ENCODE measurements at places on chromosomes 12 and 14. TPM values are rescaled to one million over a fixed set of nuclear protein-coding genes. Genes with fewer than 3 reads are reported as not detected.

The PTPRR gene
- 0.77 TPM for polyA plus RNA-seq

The PROX2 gene
- polyA plus RNA-seq: not detected

The CCDC177 gene
- polyA plus RNA-seq: not detected

The TAS2R20 gene
- 0.64 TPM for polyA plus RNA-seq

The MPHOSPH9 gene
- polyA plus RNA-seq: 13.1 TPM

The C12orf54 gene
- not detected for polyA plus RNA-seq

The HOTAIR gene
- 11.4 TPM for polyA plus RNA-seq

The HOXC10 gene
- 13.9 TPM for polyA plus RNA-seq

The PIWIL1 gene
- not detected for polyA plus RNA-seq

The RAB15 gene
- 5.9 TPM for polyA plus RNA-seq

The SYNDIG1L gene
- polyA plus RNA-seq: not detected

The OASL gene
- 0.49 TPM for polyA plus RNA-seq

The TSHR gene
- polyA plus RNA-seq: not detected

The ATP23 gene
- 10.2 TPM for polyA plus RNA-seq

The ZNF641 gene
- polyA plus RNA-seq: 7.6 TPM

The B4GALNT1 gene
- polyA plus RNA-seq: 1.2 TPM

The CFAP54 gene
- 0.38 TPM for polyA plus RNA-seq

The IL31 gene
- not detected for polyA plus RNA-seq

The RHOJ gene
- 78.7 TPM for polyA plus RNA-seq

The TAS2R9 gene
- polyA plus RNA-seq: not detected

The RIC8B gene
- 8.3 TPM for polyA plus RNA-seq

The TMEM229B gene
- polyA plus RNA-seq: 0.25 TPM

The GRIN2B gene
- not detected for polyA plus RNA-seq

The BDKRB2 gene
- 21.3 TPM for polyA plus RNA-seq

The MIP gene
- 0.12 TPM for polyA plus RNA-seq

The IGF1 gene
- polyA plus RNA-seq: 2.4 TPM

The PRIMA1 gene
- not detected for polyA plus RNA-seq

The RILPL1 gene
- 22.3 TPM for polyA plus RNA-seq

The FBXL14 gene
- 4.9 TPM for polyA plus RNA-seq

The SYCP3 gene
- polyA plus RNA-seq: not detected

The ALG10 gene
- polyA plus RNA-seq: 8.7 TPM

The RBP5 gene
- polyA plus RNA-seq: not detected

The ALG10B gene
- polyA plus RNA-seq: 6.9 TPM

The RFLNA gene
- 0.05 TPM for polyA plus RNA-seq

The TPPP2 gene
- not detected for polyA plus RNA-seq

The CLEC4E gene
- not detected for polyA plus RNA-seq

The TSPAN8 gene
- polyA plus RNA-seq: not detected

The CCDC88C gene
- not detected for polyA plus RNA-seq

The CCDC38 gene
- polyA plus RNA-seq: not detected

The COQ10A gene
- 14.1 TPM for polyA plus RNA-seq
